Activated naive CD8-positive, alpha-beta T cell treated with anti-CD3 and anti-CD28 coated beads for 36 hours (primary cell): ENCODE measurements at places on chromosomes 6 and 20.
A peak's percentile ranks its signal among the peaks of the same experiment; 100 is the strongest.

- DNase-seq = no peak
- peak overlapping the region; percentile 54 for H3K27ac ChIP-seq
- H3K36me3 ChIP-seq = peaks cover 15% of the 10 kb centered on the region
- H3K27me3 ChIP-seq = no peaks in the 10 kb centered on the region
- H3K4me1 ChIP-seq = peaks cover 24% of the 10 kb centered on the region
These were observed 46.6 kb downstream of the ZMYND8 start for GRCh38 chr20:47309806-47310426.

GRCh38 chr6:53410508-53411258 is 61.9 kb upstream of the ELOVL5 start:
- peak; percentile 41 for DNase-seq
- no peak overlapping the region for H3K4me3 ChIP-seq
- no peaks in the 10 kb centered on the region for H3K27me3 ChIP-seq
- H3K27ac ChIP-seq = no peak overlapping the region
- H3K4me1 ChIP-seq = peaks cover 4% of the 10 kb centered on the region

DNA sequence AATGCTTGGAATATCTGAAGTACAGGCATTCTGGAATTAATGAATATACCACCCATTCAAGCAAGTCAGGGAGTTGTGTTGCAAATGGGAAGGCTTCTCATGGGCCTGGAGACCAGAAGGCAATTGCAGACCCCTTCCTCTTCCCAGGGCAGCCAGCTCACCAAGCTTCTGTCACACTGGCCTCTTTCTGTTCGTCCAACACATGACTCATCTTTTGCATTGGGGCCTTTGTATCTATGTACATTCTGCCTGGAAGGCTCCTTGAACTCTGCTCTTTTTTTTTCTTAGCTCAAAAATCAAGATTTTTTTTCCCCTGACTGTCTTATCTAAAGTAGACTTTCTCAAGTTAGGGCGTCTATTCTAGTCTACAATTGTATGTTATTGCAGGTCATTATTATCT is 132.9 kb upstream of the MYLIP start:
- no peak overlapping the region for H3K4me3 ChIP-seq
- H3K27ac ChIP-seq = no peak overlapping the region
- no peak for DNase-seq
- H3K36me3 ChIP-seq = no peaks in the 10 kb centered on the region
- H3K27me3 ChIP-seq = peaks cover 4% of the 10 kb centered on the region
- H3K4me1 ChIP-seq = no peaks in the 10 kb centered on the region

DNA sequence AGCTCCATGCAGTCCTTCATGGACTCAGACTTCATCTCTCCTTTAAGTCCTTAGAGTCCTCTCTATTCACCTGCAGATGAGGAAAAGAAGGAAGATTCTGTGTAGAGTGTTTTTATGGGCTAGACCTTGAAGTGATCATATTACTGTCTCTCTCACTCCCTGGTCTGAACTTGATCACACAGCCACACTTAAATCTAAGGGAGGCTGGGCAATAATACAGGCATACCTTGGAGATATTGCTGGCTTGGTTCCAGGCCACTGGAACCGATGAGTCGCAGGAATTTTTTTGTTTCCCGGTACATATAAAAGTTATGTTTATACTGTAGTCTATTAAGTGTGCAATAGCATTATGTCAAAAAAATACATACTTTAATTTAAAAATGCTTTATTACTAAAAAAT is 59.2 kb upstream of the FOXO3 start:
- H3K27ac ChIP-seq = no peak overlapping the region
- no peaks in the 10 kb centered on the region for H3K4me1 ChIP-seq
- peaks cover 20% of the 10 kb centered on the region for H3K36me3 ChIP-seq
- no peak for DNase-seq

GRCh38 chr20:31933698-31934097 is 18.1 kb downstream of the PDRG1 start:
- H3K27me3 ChIP-seq = peaks cover 7% of the 10 kb centered on the region
- no peak overlapping the region for H3K4me3 ChIP-seq
- H3K27ac ChIP-seq = no peak overlapping the region
- no peaks in the 10 kb centered on the region for H3K4me1 ChIP-seq
- no peaks in the 10 kb centered on the region for H3K36me3 ChIP-seq

GRCh38 chr6:19035461-19036195 is 648.5 kb downstream of the RNF144B start:
- H3K36me3 ChIP-seq = no peaks in the 10 kb centered on the region
- H3K27ac ChIP-seq = no peak overlapping the region
- no peak overlapping the region for H3K4me3 ChIP-seq
- no peaks in the 10 kb centered on the region for H3K4me1 ChIP-seq
- H3K27me3 ChIP-seq = no peaks in the 10 kb centered on the region

DNA sequence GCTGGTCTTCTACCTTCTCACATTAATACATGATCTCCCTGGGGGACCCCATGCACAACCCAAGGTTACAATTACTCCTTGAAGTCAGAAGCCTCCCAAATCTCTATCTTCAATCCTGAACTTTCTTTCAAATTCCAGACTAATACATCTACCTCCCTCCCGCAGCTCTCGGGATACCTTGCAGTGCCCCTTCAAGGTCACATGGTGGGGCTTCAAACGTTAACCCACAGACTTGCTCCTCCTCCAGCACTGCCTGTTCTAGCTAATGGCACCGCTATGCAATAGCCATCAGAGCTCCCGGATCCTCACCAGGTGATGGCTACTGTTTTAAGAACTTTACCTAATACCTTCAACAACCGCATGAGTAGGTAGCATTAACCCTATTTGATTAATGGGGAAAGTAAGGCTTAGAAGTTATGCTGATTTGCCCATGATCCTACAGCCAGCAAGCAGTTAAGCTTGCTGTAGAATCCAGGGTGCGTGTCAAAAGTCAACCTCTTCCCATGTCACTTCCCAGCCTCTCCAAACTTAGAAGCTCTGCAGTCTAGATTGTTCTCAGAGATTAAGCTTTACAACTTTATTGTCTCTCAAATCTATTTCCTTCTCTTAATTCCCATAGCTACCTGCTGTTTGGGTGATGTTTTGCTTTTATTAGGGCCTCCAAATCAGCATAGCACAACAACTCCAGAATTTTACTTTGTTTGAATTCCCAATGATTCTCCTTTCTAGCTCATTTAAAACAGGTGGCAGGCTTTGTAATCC is 44.7 kb downstream of the PLAGL1 start:
- no peak for DNase-seq
- no peaks in the 10 kb centered on the region for H3K4me1 ChIP-seq
- H3K27ac ChIP-seq = no peak overlapping the region
- no peak overlapping the region for H3K4me3 ChIP-seq
- H3K27me3 ChIP-seq = no peaks in the 10 kb centered on the region
